ENCODE measurements at places on chromosomes 2 and 18.

GRCh38 chr2:231882646-231883045 lies 43.5 kb downstream of the NPPC start:
- no peak overlapping the region for H3K4me3 ChIP-seq
- H3K27me3 ChIP-seq = peaks cover 21% of the 10 kb centered on the region
- H3K4me1 ChIP-seq = peaks cover 37% of the 10 kb centered on the region
- no peaks in the 10 kb centered on the region for H3K36me3 ChIP-seq
- no peak for DNase-seq

DNA sequence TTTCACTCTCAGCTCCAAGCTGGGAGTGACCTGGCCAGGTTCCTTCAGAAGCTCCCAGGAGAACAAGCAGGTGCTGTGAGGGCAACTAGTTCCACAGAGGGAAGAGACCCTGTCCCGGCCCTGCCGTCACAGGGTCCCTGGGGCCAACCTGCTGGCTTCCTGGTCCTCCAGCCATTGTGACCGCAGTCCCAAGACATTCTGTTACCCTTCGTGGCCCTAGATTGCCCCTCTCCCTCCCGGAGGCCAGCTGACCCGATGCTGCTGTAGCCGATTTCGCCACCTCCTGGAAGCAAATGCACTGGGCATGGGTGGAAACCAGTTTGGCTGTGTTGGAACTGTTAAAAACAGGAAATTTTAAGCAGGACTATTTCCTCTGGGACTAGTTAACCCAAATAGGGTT lies 55.4 kb downstream of the EPAS1 start:
- H3K27ac ChIP-seq = no peak overlapping the region
- no peak for DNase-seq
- no peaks in the 10 kb centered on the region for H3K4me1 ChIP-seq
- no peak overlapping the region for H3K4me3 ChIP-seq
- H3K27me3 ChIP-seq = no peaks in the 10 kb centered on the region

DNA sequence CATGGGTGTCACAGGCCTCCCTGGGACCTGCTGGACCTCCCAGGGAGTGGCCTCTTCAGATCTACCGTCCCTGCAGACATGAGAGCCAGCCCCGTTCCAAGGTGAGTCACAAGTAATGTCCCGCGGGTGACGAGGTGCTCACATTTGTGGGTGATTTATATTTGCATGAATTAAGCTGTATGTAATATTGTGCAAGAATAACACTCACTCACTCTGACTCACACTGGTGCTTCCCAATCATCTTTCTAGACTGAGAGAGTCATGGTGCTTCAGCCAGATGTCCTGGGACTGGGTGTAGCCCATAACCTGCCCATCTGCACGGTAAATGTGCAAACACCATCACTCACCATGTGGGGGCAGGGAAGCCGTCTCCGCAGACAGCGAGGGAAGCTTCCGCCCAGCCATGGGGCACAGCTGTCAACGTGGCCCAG lies 347.5 kb upstream of the SALL3 start:
- no peak overlapping the region for H3K27ac ChIP-seq
- H3K36me3 ChIP-seq = no peaks in the 10 kb centered on the region
- H3K4me1 ChIP-seq = no peaks in the 10 kb centered on the region
- H3K27me3 ChIP-seq = no peaks in the 10 kb centered on the region

DNA sequence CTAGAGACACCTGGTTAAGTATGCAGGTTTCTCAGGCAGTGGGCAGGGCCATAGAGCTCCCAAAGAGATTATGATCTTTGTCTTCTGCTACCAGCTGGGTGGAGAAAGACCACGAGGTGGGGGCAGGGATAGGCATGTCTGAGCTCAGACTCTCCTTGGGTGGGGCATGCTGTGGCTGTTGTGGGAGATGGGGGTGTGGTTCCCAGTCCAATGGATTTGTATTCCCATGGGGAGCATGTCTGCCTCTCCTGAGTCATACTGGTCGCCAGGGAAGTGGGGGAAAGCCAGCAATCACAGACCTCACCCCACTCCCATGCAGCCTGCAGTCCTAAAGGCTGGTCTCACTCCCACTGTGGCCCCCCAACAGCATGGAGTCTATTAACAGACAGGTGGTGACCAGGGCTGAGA lies 31.4 kb upstream of the RHOB start:
- no peak overlapping the region for H3K4me3 ChIP-seq
- H3K4me1 ChIP-seq = no peaks in the 10 kb centered on the region
- no peak for DNase-seq
- H3K27me3 ChIP-seq = no peaks in the 10 kb centered on the region
- H3K27ac ChIP-seq = no peak overlapping the region

- peaks cover 32% of the 10 kb centered on the region for H3K4me1 ChIP-seq
- peaks cover 6% of the 10 kb centered on the region for H3K36me3 ChIP-seq
- no peak overlapping the region for H3K4me3 ChIP-seq
These were observed 205.5 kb downstream of the ZNF521 start for GRCh38 chr18:25146512-25146910.

- no peak overlapping the region for H3K4me3 ChIP-seq
- H3K4me1 ChIP-seq = no peaks in the 10 kb centered on the region
- H3K27me3 ChIP-seq = no peaks in the 10 kb centered on the region
- peaks cover 28% of the 10 kb centered on the region for H3K36me3 ChIP-seq
These were observed 18.9 kb downstream of the ZRANB3 start for GRCh38 chr2:135512099-135512498.

DNA sequence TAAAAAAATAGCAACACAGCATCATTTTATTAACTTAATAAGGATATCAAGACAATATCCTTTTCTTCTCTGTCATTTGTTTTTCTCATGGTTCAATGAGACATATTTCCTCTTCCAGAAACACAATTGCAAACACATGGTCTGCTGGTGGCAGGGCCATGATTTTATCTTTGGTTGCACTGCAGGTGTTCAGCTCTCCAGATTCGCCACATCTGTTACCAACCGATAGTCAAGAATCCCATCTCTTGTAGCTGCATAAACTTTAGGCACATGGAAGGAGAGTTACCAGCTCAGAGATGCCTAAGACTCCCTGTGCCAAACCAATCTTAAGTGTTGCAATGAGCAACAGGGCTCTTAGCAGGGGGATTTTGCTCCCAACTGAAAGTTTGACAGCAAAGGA lies 1303.2 kb upstream of the CELF4 start:
- H3K27me3 ChIP-seq = no peaks in the 10 kb centered on the region
- H3K36me3 ChIP-seq = no peaks in the 10 kb centered on the region
- no peak overlapping the region for H3K27ac ChIP-seq
- DNase-seq = no peak
- H3K4me1 ChIP-seq = no peaks in the 10 kb centered on the region

- H3K27me3 ChIP-seq = peaks cover 51% of the 10 kb centered on the region
- DNase-seq = peak; percentile 51
- H3K4me3 ChIP-seq = peak overlapping the region; percentile 76
- peaks cover 9% of the 10 kb centered on the region for H3K4me1 ChIP-seq
These were observed 33.1 kb upstream of the REG3G start for GRCh38 chr2:78992451-78992806.

- no peak for DNase-seq
- no peak overlapping the region for H3K27ac ChIP-seq
- H3K27me3 ChIP-seq = no peaks in the 10 kb centered on the region
- H3K4me3 ChIP-seq = no peak overlapping the region
- H3K36me3 ChIP-seq = peaks cover 2% of the 10 kb centered on the region
These were observed 215.3 kb downstream of the ANAPC1 start for GRCh38 chr2:111668741-111669140.

GRCh38 chr2:231563378-231563961 lies 29.2 kb upstream of the TEX44 start:
- H3K36me3 ChIP-seq = no peaks in the 10 kb centered on the region
- peak; percentile 58 for DNase-seq
- H3K27me3 ChIP-seq = no peaks in the 10 kb centered on the region
- peaks cover 9% of the 10 kb centered on the region for H3K4me1 ChIP-seq
- H3K27ac ChIP-seq = peak overlapping the region; percentile 57
- H3K4me3 ChIP-seq = no peak overlapping the region

GRCh38 chr2:9258953-9259399 lies 52.4 kb downstream of the ASAP2 start:
- H3K27ac ChIP-seq = peak overlapping the region; percentile 1
- DNase-seq = no peak
- H3K36me3 ChIP-seq = no peaks in the 10 kb centered on the region
- H3K4me3 ChIP-seq = no peak overlapping the region

DNA sequence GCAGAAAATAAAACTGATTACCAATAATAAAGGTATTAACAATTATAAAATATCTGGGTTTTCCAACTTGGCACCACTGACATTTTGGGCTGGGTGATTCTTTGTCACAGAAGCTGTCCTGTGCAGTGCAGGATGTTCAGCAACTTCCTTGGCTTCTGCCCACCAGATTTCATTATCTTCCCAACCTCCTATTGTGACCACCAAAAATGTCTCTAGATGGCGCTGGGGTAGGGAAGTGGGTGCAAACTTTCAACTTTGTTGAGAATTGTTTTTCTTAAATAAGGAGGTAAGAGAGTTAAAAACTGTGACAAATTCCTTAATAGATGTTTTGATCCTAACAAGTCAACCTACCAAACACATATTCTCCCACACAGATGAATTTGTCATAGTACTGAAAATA lies 90.1 kb downstream of the GAREM1 start:
- peaks cover 20% of the 10 kb centered on the region for H3K4me1 ChIP-seq
- H3K36me3 ChIP-seq = peaks cover 4% of the 10 kb centered on the region
- no peak overlapping the region for H3K4me3 ChIP-seq
- no peak overlapping the region for H3K27ac ChIP-seq
- H3K27me3 ChIP-seq = no peaks in the 10 kb centered on the region

- no peak for DNase-seq
- H3K27ac ChIP-seq = no peak overlapping the region
- peaks cover 27% of the 10 kb centered on the region for H3K4me1 ChIP-seq
These were observed 49.5 kb upstream of the KIDINS220 start for GRCh38 chr2:8886876-8887275.

GRCh38 chr18:11343096-11343495 lies 193.7 kb upstream of the PIEZO2 start:
- no peaks in the 10 kb centered on the region for H3K27me3 ChIP-seq
- no peak overlapping the region for H3K27ac ChIP-seq

- no peak overlapping the region for H3K4me3 ChIP-seq
- no peaks in the 10 kb centered on the region for H3K27me3 ChIP-seq
- H3K27ac ChIP-seq = no peak overlapping the region
These were observed 282.0 kb upstream of the RND3 start for GRCh38 chr2:150769421-150769820.

- DNase-seq = no peak
- peaks cover 9% of the 10 kb centered on the region for H3K27me3 ChIP-seq
- H3K4me3 ChIP-seq = no peak overlapping the region
- H3K4me1 ChIP-seq = no peaks in the 10 kb centered on the region
- H3K36me3 ChIP-seq = no peaks in the 10 kb centered on the region
These were observed 52.6 kb upstream of the ATP5MC3 start for GRCh38 chr2:175234153-175234552.

GRCh38 chr2:37987098-37987775 lies 62.1 kb downstream of the RMDN2 start:
- DNase-seq = no peak
- no peak overlapping the region for H3K27ac ChIP-seq
- peaks cover 4% of the 10 kb centered on the region for H3K4me1 ChIP-seq
- no peaks in the 10 kb centered on the region for H3K27me3 ChIP-seq

DNA sequence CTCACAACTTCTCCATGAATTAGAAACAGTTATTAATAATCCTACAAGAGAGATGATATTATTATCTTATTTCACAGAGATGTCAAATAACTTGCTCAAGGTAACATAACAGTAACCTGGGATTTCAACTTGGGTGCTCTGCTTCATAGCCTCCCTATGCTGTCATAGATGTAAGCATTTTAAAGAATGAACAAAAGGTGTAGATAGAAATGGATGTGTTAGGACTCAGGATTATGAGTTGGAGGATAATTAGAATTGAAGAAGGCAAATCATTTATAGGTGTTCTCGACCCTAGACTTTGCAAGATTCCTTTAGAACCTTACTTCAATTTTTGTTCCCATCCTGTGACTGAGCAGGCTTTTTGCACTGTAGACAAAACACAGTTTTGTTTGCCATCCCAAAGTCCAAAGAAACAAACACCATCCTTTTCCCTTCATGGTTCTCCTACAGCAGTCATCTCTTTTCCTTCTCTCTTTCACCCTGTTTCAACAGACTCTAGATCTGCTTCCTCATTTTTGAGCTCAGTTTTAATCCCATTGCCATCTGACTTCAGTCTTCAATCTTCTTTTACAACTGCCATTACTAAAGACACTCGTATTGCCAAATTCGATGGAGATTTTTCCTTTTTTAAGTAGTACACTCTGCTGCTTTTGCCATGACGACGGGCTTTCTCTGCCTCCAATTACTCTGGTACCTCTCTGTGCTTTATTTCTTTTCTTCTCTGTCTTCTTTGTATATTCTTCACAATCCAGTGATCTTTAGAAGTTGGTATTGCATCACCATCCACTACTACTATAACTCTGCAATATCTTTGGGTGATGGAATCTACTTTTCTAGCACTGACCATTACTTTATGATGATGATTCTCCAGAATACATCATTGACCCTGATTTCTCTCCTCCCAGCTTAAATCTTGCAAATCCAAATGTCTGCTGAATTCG lies 4.5 kb downstream of the HNMT start:
- peaks cover 4% of the 10 kb centered on the region for H3K36me3 ChIP-seq
- no peak overlapping the region for H3K27ac ChIP-seq
- no peak overlapping the region for H3K4me3 ChIP-seq
- H3K27me3 ChIP-seq = no peaks in the 10 kb centered on the region

DNA sequence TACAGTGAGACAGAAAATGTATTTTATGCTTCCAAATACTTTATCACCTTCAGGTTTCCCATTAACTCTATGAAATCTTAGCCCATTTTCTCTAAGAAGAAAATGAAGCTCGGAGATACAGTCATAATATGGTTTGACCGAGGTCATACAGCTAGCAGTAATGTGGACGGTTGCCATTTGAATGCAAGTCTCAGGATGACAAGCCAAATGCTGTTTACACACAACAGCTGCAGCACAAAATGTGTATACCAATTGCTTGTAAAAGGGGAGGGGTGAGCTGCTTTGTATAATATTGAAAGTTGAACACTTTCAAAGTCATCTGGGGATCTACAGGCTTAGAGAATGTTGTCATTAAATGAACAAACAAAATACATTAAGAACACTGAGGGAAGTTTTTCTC lies 93.8 kb upstream of the FSIP2 start:
- no peak for DNase-seq
- peaks cover 10% of the 10 kb centered on the region for H3K4me1 ChIP-seq
- no peak overlapping the region for H3K27ac ChIP-seq
- no peak overlapping the region for H3K4me3 ChIP-seq
- H3K36me3 ChIP-seq = no peaks in the 10 kb centered on the region
- no peaks in the 10 kb centered on the region for H3K27me3 ChIP-seq

DNA sequence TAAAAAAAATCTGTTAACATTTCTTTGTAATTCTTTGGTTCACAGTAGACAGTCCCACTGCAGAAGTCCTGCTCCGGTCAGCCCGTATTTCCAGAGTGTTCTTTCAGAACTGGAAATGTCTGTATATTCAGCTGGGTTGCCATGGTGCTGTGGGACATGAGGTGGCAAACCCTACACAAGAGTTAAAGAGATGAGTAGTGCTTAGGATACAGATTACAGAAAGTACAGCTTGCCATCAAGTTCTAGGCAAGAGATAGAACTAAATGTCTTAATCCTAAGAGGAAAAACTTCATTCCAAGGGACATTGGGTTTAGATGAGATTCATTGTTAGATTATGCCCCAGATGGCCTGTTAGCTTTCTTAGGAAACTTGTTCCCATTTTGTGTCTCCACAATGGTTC lies 60.1 kb downstream of the FMNL2 start:
- H3K4me1 ChIP-seq = peaks cover 27% of the 10 kb centered on the region
- H3K4me3 ChIP-seq = no peak overlapping the region

All from mesothelial cell of epicardium (in vitro differentiated cells).